ENCODE measurements at places on chromosomes 4 and X.
A peak's percentile ranks its signal among the peaks of the same experiment; 100 is the strongest.

DNA sequence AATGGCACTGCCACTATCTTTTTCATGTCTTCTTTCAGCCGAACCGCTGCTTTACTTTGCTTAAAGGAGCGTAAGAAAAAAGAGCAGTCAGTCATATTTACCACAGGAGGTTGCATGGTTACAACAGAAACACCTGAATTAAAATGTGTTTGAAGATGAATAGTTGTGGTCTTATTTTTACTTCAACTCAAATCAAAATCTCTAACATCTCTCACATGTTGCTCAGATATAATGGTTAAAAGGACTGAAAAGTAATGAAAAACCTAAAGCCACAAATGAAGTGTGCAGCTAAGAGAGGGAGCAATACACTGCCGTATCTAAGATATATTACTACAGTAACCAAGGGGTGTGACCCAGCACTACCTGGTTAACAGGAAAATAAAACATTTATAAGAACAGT is 27.4 kb downstream of the FAM13A start:
- DNase-seq = peak; percentile 46

DNA sequence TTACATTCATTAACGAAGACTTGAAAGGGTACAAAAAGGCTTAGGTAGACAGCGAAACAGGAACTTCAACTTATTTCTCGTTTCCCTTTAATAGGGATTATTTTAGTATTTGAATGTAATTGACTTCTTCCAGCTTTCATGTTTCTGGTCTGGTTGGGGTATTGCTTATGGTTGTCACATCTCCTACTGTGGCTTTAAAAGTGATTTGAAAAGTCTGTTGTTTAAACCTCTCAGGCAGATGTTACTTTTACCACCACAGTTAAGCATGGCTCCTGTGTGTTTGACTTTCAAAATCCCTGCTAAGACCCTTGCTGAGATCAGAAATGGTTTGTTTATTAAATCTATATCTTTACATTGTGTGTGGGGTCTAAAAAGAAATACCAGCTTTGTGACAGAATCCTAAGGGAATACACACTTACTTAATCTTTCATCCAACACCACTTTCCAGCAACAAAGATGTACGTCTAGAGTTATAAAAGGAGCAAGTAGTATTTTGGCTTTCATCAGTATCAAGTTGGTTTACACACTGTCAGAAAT is 661.2 kb downstream of the FAT4 start:
- DNase-seq = no peak

GRCh38 chrX:152020888-152021287 is 46.4 kb upstream of the GABRE start:
- DNase-seq = no peak

- DNase-seq = no peak
Measured at GRCh38 chr4:173488656-173489055, 41.4 kb downstream of the HAND2 start.

GRCh38 chr4:30630431-30630830 is 89.7 kb upstream of the PCDH7 start:
- no peak for DNase-seq

GRCh38 chr4:93912146-93912545 is 83.6 kb downstream of the ATOH1 start:
- DNase-seq = no peak
